HS-5 (cell line): ENCODE measurements at places on chromosomes 1 and 21.

GRCh38 chr1:74729741-74730478, 2.9 kb downstream of the CRYZ start:
- DNase-seq: peak; percentile 69

DNA sequence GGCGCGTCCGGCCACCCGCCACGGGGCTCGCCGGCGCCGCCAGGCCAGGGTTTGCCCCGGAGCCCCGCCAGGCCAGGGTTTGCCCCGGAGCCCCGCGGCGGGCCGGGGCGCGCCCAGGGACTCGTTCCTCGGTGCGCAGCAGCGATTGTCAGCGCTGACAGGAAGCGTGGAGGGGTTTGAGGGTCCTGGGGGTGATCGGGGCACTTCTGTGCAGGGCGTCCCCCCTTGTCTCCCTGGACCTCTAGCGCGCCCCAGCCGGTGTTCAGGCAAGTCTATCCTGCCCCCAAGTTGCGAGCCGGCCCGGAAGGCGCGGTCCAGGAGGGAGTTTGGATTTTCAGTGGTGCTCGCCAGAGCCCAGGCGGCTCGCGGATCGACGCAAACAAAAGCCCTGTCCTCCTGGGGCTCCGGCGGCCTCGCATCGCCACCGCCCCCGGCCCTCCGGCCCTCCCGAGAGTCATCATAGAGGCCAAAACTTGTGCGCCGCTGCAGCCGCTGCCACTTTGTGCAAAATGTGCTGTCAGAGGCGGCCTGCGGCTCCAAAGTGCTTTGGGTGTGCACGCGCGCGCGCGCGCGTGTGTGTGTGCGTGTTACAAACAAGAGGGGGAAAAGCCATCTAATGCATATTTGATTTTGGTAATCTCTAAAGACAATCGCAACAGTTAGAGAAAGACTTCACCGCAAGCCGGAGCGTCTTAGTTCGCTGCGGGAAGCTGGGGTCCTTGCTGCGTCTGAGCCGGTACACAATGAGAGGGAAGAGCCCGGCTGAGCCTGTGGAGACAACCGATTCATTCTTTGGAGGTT, 1.0 kb downstream of the ROR1 start:
- DNase-seq: no peak

GRCh38 chr1:68016381-68016780, 34.0 kb downstream of the DIRAS3 start:
- DNase-seq: no peak

GRCh38 chr21:33894736-33895288, 20.8 kb downstream of the ATP5PO start:
- peak; percentile 35 for DNase-seq

- no peak for DNase-seq
Observed at GRCh38 chr1:97837161-97837560, 83.7 kb downstream of the DPYD start.

- no peak for DNase-seq
Observed at GRCh38 chr1:208335371-208336136, 91.4 kb upstream of the PLXNA2 start.

- DNase-seq: no peak
Observed at GRCh38 chr21:19256934-19257660, 853.5 kb upstream of the TMPRSS15 start.
